ENCODE measurements at places on chromosomes 5 and 9.

DNA sequence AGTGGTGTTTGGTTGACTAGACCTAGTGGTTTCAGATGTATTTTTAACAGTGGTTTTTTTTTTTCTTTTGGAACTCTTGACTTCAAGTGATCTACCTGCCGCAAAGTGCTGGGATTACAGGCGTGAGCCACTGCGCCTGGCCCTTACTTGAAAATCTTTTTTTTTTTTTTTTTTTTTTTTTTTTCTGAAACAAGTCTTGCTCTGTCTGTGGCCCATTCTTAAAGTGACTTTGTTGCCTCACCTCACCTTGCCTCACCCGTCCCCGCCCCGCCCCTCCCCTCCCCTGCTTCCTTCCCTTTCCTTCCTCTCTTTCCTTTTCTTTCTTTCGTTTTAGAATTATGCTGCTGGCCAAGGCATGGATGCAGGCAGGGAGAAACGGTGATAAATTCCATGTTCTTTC, 26.0 kb downstream of the GPBP1 start:
- no peak for DNase-seq

DNA sequence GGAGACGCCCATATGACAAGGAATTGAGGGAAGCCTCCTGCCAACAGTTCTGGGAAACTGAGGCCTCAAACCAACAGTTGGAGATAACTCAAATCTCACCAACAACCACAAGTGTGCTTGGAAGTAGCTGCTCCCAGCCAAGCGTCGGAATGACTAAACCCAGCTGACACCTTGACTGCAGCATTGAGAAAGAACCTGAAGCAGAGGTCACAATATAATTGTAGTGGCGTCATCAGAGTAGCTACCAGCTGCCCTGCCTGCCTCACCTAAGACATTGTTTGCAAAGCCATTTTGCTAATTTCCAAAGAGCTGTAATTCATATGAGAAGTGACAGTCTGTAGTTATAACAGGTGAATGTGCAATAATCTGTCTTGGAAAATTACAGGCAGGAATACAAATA, 40.8 kb upstream of the ANKRD31 start:
- DNase-seq, result no peak

GRCh38 chr5:76693141-76693540, 22.8 kb upstream of the F2R start:
- no peak for DNase-seq

DNA sequence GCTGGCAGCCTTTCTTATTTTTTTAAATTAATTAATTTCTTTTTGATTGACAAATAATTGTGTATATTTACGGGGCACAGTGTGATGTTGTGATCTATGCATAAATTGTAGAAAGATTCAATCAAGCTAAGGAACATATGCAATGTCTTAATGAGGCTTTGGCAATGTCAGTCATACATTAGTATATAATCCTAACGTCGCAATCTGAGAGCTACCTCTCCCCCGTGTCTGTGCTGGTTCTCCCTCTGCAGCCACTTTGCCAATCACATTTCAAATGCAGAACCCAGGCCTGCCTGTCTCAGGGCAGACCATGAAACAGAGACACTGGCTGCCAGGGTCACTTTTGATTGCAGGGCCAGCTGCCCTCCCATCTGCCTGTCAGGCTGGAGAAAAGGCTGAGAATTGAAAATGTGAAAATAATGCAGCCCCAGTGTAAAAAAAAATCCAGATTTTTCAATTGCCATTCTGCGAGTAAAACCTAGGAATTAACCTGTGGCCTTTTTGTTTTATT, 56.3 kb downstream of the SLC24A2 start:
- no peak for DNase-seq

DNA sequence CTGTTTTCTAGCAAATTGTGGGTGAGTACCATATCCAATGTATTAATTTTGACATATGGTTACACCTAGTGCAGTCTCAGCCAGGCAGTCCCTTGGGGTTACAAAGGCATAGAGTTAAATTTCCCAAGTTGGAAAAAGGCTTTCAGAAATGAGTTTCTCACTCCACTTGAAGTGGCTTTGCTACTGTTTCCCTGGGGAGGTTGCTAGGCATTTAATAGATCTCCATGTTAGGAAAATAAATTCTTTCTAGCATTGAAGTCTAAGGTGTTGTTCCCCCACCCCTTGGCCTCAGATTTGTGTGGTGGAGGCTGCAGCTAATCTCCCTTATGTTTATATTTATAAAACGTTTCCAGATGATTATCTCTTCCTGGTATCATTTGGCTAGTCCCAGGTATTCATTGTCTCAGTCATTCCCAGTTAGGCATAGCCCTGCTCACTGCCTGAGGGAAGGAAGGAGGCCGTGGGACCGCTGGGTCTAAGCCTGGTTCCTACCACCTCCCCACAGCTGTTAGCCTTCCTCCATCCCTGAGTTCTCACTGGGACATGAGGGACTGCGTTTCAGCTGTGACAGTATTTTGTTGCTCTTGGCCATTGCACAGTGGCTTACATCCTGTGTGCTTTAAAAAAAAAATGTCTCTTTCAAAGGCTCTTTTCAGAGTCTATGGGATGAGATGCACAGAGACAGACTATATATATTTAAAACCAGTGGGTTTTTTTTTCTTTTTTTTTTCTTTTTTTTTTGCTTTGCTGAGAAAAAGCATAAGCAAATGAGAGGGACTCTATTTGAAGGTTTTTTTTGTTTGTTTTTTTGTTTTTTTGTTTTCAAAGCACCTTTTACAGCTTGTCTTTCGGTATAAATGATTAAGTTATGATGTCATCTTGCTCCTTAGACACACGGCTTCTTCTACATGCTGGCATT, 121.5 kb downstream of the MAST4 start:
- no peak for DNase-seq

- DNase-seq, result no peak
These were observed 48.2 kb upstream of the TLR4 start for GRCh38 chr9:117656002-117656401.

GRCh38 chr5:125194883-125195282, 448.4 kb upstream of the ZNF608 start:
- DNase-seq, result no peak

GRCh38 chr5:74153255-74153790, 487.2 kb downstream of the ENC1 start:
- no peak for DNase-seq

- DNase-seq, result no peak
These were observed 29.8 kb upstream of the CRB2 start for GRCh38 chr9:123326187-123326586.

- DNase-seq, result no peak
These were observed 222.3 kb upstream of the KIF2A start for GRCh38 chr5:62083661-62084060.

- no peak for DNase-seq
These were observed 84.8 kb upstream of the MIER3 start for GRCh38 chr5:57036761-57037160.

GRCh38 chr5:113705657-113706056, 192.2 kb downstream of the YTHDC2 start:
- DNase-seq, result no peak

GRCh38 chr5:84370176-84370575, 14.5 kb downstream of the EDIL3 start:
- no peak for DNase-seq

DNA sequence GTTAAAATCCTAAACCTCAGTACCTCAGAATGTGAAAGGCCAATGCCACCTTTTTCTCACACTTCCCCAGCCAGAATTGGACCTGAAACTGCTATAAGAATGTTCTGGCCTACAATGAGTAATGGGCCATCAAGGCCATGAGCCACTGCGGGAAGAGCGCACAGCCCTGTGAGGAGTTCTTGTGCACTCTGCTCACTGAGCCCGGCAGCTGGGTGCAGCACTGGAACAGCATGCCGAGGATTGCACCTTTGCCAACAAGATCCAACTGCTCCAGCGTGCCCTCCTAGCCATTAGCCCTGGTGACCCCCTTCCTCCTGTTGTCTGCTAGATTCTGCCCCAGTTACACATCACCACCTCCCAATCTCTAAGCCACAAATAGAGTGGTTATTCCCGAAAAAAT, 758.1 kb downstream of the PRELID2 start:
- DNase-seq, result no peak

GRCh38 chr5:116834796-116835515, 260.3 kb upstream of the SEMA6A start:
- DNase-seq, result no peak

GRCh38 chr9:124011460-124012301, at the start of gene LHX2:
LHX2 (plus strand) TSS chr9:124011768; CDS start chr9:124012349, 581 bp downstream.
- no peak for DNase-seq

DNA sequence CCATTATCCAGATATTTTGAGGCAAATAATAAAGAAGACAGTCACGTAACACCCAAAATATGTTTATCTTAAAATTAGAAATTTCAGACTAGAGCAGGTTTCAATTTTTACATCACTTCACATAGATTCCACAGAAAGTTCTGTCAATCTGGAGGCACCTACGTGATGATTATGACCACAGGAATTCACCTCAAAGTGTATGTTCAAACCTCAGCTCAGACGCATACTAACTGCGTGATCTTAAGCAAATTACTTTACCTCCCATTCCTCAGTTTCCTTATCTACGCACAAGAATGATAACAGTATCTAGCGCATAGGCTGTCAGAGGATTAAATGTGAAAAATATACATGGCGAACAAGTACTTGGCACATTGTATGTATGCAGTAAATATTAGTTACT, 5.9 kb upstream of the CDH6 start:
- no peak for DNase-seq

- no peak for DNase-seq
These were observed 84.6 kb downstream of the MAST4 start for GRCh38 chr5:66680804-66681203.

DNA sequence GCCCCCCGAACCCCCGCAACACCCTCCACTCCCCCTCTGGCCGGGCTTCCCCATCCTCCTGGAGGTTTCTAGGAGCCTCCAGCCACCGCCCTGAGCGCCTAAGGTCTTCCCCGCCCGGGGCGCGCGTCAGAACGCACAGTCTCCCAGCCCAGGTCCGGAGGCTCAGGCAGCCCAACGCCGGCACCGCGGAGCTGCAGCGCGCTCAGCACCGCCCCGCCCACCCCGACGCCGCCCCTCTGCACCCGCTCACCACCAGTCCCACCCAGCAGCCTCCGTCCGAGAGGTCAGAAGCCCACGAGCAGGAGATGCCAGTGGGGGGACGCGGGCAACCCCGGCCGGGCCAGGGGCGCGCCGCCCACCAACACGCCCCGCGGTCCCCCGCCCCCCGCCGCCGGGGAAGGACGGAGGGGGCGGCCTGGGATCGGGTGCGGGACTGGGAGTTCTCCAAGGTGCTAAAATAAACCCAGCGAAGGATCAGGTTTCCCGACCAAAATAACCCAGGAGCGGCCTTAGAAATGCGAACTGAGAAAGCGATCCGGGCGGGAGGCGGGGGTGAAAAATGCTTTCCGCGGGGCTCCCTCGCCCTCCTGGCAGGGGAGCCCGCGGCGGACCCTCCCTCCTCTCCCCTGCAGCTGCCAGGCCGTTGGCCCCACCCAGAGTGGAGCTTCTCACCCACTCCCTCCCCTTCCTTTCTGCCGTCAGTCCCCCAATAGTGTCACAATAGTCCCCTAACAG, 6.5 kb upstream of the FAM78A start:
- DNase-seq, result no peak

DNA sequence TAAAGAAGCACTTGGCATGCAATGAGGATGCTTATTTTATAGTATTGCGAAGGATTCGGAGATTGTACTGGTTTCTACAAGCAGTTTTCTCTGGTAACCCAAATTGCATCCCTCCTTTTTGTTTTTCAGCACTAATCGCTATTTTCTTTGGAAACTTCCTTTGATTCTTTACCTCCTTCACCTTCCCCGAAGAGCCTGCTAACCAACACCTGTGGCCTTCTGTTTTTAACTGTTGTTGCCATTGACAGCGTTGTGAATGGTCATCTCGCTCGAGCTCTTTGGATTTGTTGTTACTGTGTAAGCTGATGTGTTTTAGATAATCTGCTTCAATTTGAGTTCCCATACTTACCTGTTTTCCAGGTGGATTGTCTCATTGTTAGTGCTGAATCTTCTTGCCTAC, 1.1 kb downstream of the CNOT6 start:
- no peak for DNase-seq

- DNase-seq, result no peak
These were observed 1471.8 kb upstream of the NUDT12 start for GRCh38 chr5:105034401-105034763.

GRCh38 chr9:124260769-124261603, 3.2 kb downstream of the NEK6 start:
- DNase-seq, result no peak

DNA sequence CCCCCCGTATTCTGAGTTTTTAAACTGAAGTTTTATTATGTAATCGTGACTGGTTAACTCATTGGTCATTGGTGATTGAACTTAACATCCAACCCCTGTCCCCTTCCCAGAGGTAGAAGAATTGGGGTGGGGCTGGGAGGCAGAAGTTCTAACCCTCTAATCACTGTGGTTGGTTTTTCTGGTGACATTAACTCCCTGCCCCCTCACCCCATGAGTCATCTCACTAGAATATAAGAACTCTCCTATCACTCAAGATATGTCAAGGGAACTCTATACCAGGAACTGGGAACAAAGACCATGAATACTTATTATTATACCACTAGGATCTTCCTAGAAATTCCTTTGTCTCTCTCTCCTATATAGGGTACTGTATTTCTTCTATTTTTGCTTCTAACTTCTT, 52.3 kb upstream of the CAVIN4 start:
- no peak for DNase-seq

- no peak for DNase-seq
These were observed 6.2 kb downstream of the PPP1R26 start for GRCh38 chr9:135485832-135486231.

DNA sequence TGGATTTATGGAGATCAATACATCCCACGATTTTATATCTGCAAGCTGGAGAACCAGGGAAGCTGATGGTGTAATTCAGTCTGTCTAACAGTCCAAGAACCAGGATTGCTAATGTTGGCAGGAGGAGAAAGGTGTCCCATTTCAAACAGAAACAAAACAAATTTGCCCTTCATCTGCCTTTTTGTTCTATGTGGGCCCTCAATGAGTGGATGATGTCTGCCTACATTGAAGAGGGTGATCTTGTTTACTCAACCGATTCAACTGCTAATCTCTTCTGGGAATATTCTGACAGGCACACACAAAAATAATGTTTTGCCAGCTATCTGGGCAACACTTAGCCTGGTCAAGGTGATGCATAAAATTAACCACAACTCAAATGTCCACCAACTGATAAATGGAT, 65.1 kb upstream of the IL33 start:
- DNase-seq, result no peak

GRCh38 chr5:9885164-9885563, 255.0 kb upstream of the TAS2R1 start:
- no peak for DNase-seq

GRCh38 chr5:107329850-107330249, 340.9 kb downstream of the EFNA5 start:
- no peak for DNase-seq

GRCh38 chr9:38003230-38003629, 65.8 kb downstream of the SHB start:
- no peak for DNase-seq
